Lower lobe of right lung (tissue), 2 donors: ENCODE measurements at places on chromosomes 6 and 20.

DNA sequence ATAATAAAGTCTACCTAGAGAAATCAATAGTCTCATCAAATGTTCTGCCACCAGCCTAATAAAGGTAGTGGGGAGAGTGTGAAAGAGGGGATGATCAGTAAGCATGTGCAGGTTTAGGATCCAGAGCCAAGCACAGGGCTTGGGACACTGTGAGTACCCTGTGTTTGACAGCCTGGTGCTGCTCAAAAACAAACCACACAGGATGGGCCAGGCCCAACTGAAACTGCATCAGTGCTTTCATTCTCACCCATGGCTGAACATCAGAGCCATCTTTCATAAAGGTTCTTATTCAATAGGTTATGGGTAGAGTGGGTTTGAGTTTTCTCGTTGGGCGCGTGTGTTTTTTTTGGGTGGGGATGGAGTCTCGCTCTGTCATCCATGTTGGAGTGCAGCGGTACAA lies 87.3 kb upstream of the NHSL1 start:
- DNase-seq: no peak

DNA sequence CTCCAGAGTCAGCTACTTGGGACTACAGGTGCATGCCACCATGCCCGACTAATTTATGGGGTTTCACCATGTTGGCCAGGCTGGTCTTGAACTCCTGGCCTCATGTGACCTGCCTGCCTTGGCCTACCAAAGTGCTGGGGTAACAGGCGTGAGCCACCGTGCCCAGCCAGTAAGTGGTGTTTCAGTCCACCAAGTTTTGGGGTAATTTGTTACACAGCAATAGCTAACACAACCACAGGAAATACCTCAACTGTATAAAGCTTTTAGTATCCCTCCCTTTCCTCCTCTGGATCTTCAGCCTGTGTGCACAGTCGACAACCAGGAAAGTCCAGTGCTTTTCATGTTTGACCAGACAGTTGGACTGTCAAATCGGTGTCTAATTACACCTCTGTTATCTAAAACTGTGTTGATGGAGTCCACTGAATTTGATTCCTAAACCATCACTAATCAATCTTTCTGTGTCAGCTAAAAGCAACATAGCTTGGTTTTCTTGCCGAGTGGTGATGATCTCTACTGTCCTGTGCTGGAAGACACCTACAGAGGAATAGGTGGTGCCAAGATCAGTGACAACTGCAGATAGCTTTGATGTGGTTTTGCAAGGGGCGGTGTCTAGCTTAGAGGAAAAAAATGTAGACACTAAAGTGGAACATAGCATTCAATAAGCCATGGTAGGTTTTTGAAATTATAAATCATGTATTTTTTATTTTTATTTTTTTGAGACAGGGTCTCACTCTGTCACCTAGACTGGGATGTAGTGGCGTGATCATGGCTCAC lies 22.2 kb upstream of the ZBTB2 start:
- no peak for DNase-seq

- no peak for DNase-seq
Observed at GRCh38 chr6:3744211-3744900, 7.2 kb downstream of the PXDC1 start.

GRCh38 chr6:167547751-167548150 lies 222.9 kb downstream of the TTLL2 start:
- DNase-seq: no peak

GRCh38 chr6:156474507-156475120 lies 302.6 kb upstream of the ARID1B start:
- no peak for DNase-seq

- no peak for DNase-seq
Observed at GRCh38 chr20:37584238-37584807, 56.6 kb upstream of the BLCAP start.
